ENCODE measurements at places on chromosomes 2 and 18.

DNA sequence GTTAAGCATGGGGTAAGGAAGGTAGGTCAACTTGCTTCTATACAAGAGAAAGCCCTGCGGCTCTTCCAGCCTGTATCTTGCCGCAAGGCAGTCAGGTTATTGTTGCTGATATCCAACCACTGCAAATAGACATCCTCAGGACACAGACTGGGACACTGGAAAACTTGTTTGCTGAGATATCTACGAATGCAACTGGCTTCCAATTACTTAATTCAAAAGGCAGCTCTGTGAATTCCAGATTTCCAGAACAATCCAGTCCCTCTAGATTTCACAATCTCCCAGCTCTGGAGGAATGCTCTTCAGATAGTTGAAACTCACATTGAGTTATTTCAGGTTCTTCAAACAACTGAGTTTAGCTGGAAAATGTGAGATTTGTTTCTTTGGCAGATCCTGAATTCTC, 34.6 kb upstream of the SP9 start:
- DNase-seq: no peak

GRCh38 chr2:675982-676646, 1.1 kb downstream of the TMEM18 start:
- DNase-seq: peak; percentile 29

- DNase-seq: no peak
Observed at GRCh38 chr2:215137741-215138340, 585 bp downstream of the ABCA12 start.

GRCh38 chr2:233849607-233850271, 4.6 kb downstream of the HJURP start:
- DNase-seq: no peak

DNA sequence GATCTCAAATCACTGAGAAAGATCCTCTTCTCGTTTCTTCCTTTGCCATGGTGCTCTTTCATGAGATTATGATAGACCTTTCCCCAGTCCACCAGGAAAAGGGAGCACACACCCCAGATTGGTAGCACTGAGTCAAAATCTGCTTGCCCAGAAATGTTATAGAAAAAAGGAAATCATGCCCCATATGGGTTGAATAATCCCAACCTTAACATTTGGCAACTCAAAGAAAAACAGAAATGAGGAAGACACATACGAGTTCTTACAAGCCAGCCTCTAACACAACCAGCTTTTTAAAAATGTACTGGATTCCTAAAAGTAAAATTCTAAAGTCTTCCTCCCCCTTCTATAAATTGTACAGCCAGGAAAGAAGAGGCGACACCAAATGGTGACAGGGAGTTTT, 103.0 kb downstream of the ANKRD44 start:
- no peak for DNase-seq

DNA sequence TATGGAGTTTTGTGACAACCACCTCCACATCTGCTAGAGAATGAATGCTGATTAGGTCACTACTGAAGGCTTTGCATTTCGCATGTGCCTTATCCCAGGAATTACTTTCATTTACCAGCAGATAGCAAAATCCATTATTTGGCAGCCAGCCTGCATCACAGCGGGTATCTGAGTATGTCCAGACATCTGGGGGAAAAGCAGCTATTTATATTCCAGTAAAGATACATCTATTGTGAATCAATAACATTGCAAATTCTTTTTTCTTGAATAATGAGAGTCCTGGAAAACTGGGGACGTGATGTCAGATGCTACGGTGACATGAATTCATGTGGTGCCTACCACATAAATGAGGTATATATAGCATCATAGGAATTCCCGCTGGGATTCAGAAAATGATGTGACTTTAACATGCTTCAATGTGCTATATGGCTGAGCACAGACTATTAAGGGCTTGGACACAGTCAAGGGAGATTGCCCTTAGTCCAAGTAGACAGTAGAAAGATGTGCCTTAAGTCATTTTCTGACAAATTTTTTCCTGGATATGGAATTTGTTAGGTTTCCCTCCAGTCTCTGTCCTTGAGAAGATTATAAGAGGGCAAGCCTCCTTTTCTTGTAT, 84.2 kb upstream of the CD302 start:
- no peak for DNase-seq

Data from activated naive CD4-positive, alpha-beta T cell (primary cell).